ENCODE measurements at places on chromosomes 4 and X. TPM values are rescaled to one million over a fixed set of nuclear protein-coding genes. Genes with fewer than 3 reads are reported as not detected.
A peak's percentile ranks its signal among the peaks of the same experiment; 100 is the strongest.

SORBS2 gene
- 44.5 TPM for total RNA-seq

NAA11 gene
- not detected for total RNA-seq

MAGEB2 gene
- 0.23 TPM for total RNA-seq

TMEM271 gene
- total RNA-seq, result 0.31 TPM

STK32B gene
- 1.9 TPM for total RNA-seq

PAPSS1 gene
- 74.4 TPM for total RNA-seq

FGG gene
- total RNA-seq, result 3.0 TPM

DNA sequence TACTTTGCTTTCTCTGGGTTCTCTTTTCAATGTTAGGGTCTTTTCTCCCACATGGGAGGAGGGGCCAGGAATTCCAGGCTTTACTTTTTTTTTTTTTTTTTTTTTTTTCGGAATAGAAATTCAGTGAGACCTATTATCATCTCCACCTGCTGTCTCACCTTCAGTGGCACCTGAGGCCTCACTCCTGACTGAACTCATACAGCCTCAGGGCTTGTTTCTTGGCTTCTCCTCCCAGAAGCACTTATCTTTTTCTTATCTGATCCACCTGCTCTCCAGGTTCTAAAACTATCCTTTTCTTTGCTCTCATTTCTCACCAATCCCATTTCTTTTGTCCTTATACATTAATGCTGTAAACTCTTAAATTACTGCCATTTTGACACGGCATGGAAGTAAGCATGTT is 117.3 kb upstream of the PPP3CA start:
- no peak for DNase-seq
- no peak overlapping the region for H3K27ac ChIP-seq
- H3K4me1 ChIP-seq, result peaks cover 4% of the 10 kb centered on the region

GRCh38 chrX:103794119-103794518 is 17.5 kb downstream of the PLP1 start:
- H3K4me3 ChIP-seq, result no peak overlapping the region
- no peak overlapping the region for H3K27ac ChIP-seq
- peaks cover 11% of the 10 kb centered on the region for H3K36me3 ChIP-seq
- H3K27me3 ChIP-seq, result no peaks in the 10 kb centered on the region
- DNase-seq, result no peak

GRCh38 chr4:148737061-148737770 is 295.0 kb upstream of the NR3C2 start:
- no peak for DNase-seq
- no peaks in the 10 kb centered on the region for H3K4me1 ChIP-seq
- H3K27ac ChIP-seq, result no peak overlapping the region

DNA sequence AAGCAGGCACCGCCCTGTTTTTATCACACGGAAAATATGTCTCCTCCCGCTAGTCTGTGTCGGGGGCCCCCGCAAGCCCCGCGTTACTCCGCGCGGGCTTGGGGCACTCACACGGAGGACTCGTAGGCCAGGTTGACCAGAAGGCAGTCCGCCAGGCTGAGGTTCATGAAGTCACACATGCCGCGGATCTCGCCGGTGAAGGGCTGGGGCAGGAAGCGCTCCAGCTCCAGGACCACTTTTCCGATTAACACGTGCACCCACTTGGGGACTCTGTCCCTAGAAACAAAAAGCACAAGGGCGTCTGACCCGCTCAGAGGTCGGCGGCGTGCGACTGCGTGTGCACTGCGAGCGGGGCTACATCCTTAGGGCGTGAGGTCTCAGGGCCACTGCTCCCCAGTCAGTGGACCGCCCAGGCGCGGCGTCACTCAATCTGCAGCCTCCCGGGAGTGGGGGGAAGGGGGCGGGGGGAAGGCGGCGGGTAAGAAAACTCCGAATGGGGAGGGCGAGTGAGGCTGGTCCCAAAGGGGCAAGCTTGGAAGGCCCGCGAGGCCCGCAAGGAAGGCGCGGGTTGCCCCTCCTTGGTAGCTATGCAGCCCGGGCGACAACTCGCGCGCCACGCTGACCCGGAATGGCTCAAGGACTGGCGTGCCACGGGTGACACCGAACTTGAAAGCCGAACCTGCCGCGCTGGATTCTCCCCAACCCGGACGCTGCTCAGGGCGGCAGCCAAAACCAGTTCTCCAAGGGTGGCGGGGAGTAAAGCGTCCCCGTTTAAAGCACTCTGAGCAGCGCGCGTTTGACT is 722 bp downstream of the NAAA start:
- H3K4me1 ChIP-seq, result peaks cover 22% of the 10 kb centered on the region
- peak overlapping the region; percentile 92 for H3K4me3 ChIP-seq
- peaks cover 16% of the 10 kb centered on the region for H3K27me3 ChIP-seq
- peak; percentile 74 for DNase-seq

GRCh38 chr4:186939766-186940165 is 216.1 kb upstream of the FAT1 start:
- no peaks in the 10 kb centered on the region for H3K27me3 ChIP-seq
- H3K27ac ChIP-seq, result no peak overlapping the region
- no peak overlapping the region for H3K4me3 ChIP-seq
- no peaks in the 10 kb centered on the region for H3K36me3 ChIP-seq
- no peak for DNase-seq

DNA sequence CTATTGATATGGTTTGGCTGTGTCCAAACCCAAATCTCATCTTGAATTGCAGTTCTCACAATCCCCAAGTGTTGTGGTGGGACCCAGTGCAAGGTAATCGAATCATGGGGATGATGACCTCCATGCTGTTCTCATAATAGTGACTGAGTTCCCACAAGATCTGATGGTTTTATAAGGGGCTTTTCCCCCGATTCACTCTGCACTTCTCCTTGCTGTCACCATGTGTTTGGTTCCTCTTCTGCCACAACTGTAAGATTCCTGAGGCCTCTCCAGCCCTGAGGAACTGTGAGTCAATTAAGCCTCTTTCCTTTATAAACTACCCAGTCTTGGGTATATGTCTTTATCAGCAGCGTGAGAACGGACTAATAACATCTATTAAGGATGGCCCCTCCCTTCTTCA is 68.8 kb downstream of the FBXW7 start:
- peak overlapping the region; percentile 47 for H3K27ac ChIP-seq
- peaks cover 18% of the 10 kb centered on the region for H3K4me1 ChIP-seq
- H3K36me3 ChIP-seq, result no peaks in the 10 kb centered on the region
- no peak for DNase-seq

GRCh38 chrX:115503099-115503498 is 57.9 kb upstream of the PLS3 start:
- H3K4me3 ChIP-seq, result no peak overlapping the region
- no peak for DNase-seq
- H3K27ac ChIP-seq, result no peak overlapping the region
- H3K4me1 ChIP-seq, result peaks cover 11% of the 10 kb centered on the region

GRCh38 chrX:5774446-5774845 is 454.2 kb downstream of the NLGN4X start:
- H3K4me3 ChIP-seq, result no peak overlapping the region
- DNase-seq, result no peak
- H3K27ac ChIP-seq, result no peak overlapping the region
- no peaks in the 10 kb centered on the region for H3K4me1 ChIP-seq

GRCh38 chrX:10341309-10341708 is 184.5 kb downstream of the CLCN4 start:
- no peaks in the 10 kb centered on the region for H3K36me3 ChIP-seq
- DNase-seq, result no peak
- no peak overlapping the region for H3K4me3 ChIP-seq
- no peak overlapping the region for H3K27ac ChIP-seq
- 0 out of 2 replicates have a peak, but pooled peaks cover 4% of the 10 kb centered on the region for H3K4me1 ChIP-seq

GRCh38 chr4:8917868-8918783 is 46.5 kb upstream of the HMX1 start:
- peak; percentile 91 for DNase-seq
- H3K36me3 ChIP-seq, result peaks cover under 1% of the 10 kb centered on the region
- no peaks in the 10 kb centered on the region for H3K4me1 ChIP-seq
- no peak overlapping the region for H3K4me3 ChIP-seq
- H3K27ac ChIP-seq, result no peak overlapping the region
- peaks cover 13% of the 10 kb centered on the region for H3K27me3 ChIP-seq
